ENCODE measurements at places on chromosomes 6 and 20.

GRCh38 chr20:58921564-58921963, 59.5 kb upstream of the NELFCD start:
- no peak for DNase-seq

- no peak for DNase-seq
These were observed 65.9 kb downstream of the PREX1 start for GRCh38 chr20:48761874-48762273.

DNA sequence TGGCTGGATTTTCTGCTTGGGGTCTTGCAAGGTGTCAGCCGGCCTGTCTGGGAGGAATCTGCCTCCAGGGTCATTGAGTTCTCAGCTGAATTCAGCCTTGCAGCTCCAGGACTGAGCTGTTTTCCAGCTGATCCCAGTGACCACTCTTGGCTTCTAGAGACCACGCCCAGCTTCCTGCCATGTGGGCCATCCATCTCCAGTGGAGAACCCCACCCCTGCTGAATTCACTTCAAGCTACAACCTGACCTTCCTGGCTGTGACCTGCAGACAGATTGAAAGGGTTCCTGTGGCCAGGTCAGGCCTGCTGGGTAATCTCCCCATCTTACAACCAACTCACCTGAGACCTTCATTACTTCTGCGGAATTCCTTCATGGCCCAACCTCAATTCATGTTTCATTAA, 26.5 kb upstream of the SYNDIG1 start:
- DNase-seq, result no peak

DNA sequence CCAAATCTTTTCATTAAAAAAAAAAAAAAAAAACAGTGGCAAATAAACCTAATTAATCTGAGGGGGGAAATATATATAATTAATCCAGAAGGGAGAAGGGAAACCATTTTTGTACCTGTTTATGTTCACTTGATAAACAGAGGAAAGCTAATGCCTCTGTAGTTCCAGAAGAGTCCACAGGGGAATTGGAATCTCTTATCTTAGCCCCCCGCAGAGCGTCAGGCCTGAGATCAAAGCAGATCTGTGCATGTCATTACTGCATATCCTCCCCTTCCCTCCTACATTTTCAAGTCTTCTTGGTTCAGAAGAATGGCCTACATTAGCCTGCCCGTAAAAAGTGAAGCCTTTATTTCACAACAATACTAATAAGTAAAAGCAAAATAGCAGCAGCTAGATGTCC, 157.2 kb downstream of the PTPRT start:
- DNase-seq, result no peak

GRCh38 chr6:158938811-158939254, 61.2 kb downstream of the RSPH3 start:
- peak; percentile 37 for DNase-seq

Measured in activated CD4-positive, alpha-beta T cell treated with anti-CD3 and anti-CD28 coated beads, Interleukin-2, amount 50 U/mL, for 48 hours (primary cell).